Activated CD4-positive, alpha-beta T cell treated with anti-CD3 and anti-CD28 coated beads, Interleukin-10, Interleukin-2, amounts not matched to agents 100 ng/mL and 50 ng/mL, durations not matched to agents 16 hours and 8 hours (primary cell): ENCODE measurements at places on chromosomes 16 and 17.

- no peak for DNase-seq
Observed at GRCh38 chr17:40303009-40303657, 5.8 kb upstream of the RARA start.

DNA sequence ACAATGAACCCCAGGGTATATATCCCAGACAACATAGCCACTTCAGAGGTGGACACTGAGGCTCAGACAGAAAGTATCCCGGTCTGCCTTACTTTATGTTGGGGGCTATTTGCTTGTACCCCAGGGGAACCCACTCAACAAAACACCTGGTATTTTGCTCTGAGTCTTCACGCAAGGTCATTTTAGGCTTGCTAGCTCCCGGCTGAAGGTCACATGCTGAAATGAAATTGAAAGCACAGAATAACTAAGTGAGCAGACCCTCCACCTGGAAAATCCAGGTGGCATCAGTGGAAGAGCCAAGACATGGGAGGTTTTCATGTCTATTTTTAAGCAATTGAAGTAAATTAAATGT is 4.1 kb upstream of the KDM8 start:
- DNase-seq: no peak

- no peak for DNase-seq
Observed at GRCh38 chr16:77273815-77274214, 74.6 kb downstream of the SYCE1L start.

GRCh38 chr16:3523281-3523680 is 22.5 kb downstream of the CLUAP1 start:
- no peak for DNase-seq

GRCh38 chr16:78127130-78127529 is 27.7 kb downstream of the WWOX start:
- DNase-seq: no peak

DNA sequence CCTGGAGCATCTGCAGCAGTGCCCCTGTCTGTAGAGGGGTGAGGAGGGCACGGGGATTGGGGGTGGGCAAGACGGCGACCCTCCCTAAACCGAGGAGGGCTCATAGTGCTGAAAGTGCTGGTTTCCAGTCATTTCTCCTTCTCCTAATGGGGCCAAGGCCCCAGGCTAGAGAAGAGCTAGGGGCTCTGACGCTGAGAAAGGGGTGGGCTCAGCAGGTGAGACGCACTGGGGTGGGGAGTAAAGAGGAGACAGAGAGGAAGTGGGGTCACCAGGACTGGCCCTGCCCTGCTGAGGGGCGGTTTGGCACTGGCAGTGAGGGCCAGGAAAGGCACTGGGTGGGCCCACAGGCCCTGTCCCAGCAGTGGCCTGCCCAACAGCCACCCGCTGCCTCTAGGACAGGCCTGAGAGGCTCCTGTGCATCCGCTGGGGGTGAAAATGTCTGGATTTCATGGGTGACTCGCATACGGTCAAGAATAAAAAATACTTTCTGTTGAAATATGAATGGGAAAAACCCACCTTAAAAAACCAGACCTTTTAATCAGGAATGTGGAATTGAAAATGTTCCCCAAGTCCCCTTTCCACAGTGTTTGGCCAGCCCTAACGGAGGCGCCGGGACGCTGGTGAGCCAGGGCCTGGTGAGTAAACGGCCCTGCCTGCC is 122.4 kb upstream of the SMURF2 start:
- no peak for DNase-seq

DNA sequence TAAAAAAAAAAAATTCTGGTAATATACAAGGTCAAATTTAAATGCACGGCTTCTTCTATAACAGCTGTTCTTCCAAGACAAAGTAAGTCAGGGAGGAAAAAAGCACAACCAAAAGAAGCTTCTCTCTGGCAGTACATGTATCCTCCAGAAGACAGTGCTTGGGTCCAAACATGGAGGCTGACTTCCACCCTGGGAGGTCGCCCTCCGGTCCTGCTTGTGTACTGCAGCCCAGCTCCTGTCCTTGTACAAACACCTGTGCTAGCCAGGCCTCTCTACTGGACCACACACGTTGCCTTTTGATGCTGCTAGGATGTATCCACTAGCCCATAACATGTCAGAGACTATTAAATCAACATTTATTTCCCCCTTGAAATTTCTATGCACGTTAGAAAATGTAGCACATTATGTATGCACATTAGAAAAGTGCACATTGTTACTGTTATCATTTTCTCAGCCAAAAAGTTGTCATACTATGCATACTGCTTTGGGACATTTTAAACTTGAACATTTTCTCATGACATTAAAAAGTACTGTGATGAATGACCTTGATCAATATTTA is 21.9 kb downstream of the TEKT3 start:
- DNase-seq: no peak

GRCh38 chr16:1428511-1428910 is 2.4 kb upstream of the PERCC1 start:
- DNase-seq: peak; percentile 58

DNA sequence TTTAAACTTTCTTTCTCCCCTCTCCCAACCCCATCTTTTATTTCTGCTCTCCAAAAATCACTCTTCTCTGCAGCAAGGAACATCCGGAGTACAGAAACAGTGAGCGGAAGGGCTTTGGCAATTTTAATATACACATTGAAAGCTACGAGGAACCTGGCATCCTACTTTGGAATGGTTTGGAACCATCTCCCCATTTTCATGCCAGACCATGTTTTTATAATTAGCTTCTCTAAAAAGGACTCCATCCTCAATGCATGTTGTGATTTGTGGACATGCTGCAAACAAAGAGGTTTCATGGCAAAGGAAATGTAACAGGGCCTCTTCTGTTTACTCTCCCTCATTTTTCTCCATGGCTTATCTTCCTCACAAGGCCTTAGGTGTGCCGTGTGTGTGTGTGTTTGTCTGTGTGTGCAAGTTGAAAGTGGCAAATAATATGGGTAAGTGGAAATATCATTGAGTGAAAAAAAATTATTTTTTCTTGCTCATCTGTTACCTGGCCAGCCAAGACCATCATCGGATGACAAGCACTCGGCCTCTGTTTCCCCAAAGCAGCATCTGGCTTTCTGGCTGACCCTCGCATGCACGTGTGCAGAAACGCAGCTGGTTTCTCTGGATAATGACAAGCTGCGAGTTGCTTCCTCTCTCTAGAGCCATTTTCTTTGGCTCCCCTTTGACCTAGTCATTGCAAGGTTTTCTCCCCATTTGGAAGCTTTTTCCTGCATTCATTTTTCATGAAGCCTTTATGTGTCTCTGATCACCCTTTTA is 585.0 kb downstream of the TMEM114 start:
- DNase-seq: no peak

- no peak for DNase-seq
Observed at GRCh38 chr16:81456523-81457325, 12.1 kb downstream of the CMIP start.

DNA sequence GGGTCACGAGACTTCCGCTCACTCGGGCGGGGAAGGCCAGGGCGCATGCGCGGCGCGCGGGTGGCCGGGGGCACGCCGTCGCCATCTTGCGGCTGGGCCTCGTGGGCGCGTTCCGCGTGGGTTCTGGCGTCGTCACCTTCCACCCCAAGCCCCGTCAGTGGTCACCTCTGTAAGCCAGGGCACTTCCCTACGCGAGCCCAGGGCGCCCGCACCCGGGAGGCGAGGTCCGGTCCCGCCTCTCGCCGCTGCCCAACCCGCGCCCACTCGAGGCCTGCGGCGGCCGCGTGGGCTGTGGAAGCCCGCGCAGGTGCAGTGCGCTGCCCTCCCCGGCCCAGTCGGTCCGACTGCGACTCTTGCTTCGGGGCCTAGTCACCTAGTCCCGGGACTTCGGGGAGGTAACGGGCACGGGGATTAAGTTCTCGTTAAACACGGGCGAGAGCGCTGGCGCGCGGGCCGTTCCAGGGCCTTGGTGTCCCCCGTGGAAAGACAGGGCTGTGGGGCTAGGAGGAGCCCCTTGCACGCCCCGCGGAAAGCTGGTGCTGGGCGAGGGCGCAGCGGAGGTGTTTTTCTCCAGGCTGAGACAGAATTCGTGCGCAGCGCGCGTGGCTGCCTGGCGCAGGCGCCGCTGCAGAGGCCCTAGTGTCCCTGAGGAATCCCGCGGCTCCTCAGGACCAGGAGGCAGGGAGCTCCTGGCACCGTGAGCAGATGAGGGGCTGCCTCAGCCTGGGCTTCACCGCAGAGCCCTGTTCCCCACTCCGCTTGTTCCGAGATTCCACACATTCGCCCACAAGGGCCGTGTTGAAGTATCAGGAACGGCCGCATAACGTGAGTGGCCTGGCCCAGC is 472 bp upstream of the ARHGDIA start:
- peak; percentile 98 for DNase-seq

- no peak for DNase-seq
Observed at GRCh38 chr17:79781736-79782575, 4.0 kb downstream of the CBX2 start.

- no peak for DNase-seq
Observed at GRCh38 chr17:81683208-81683583, 401 bp downstream of the ARL16 start.
